Fibroblast of upper back skin (primary cell): ENCODE measurements at places on chromosomes 7 and 10.

GRCh38 chr10:32004161-32004591, 52.0 kb downstream of the KIF5B start:
- DNase-seq = no peak

- DNase-seq = no peak
Measured at GRCh38 chr10:128161031-128161430, 34.8 kb upstream of the MKI67 start.

- peak; percentile 66 for DNase-seq
Measured at GRCh38 chr7:7103343-7104313, 78.7 kb upstream of the C1GALT1 start.

GRCh38 chr10:64211466-64211865, 690.3 kb downstream of the REEP3 start:
- no peak for DNase-seq

DNA sequence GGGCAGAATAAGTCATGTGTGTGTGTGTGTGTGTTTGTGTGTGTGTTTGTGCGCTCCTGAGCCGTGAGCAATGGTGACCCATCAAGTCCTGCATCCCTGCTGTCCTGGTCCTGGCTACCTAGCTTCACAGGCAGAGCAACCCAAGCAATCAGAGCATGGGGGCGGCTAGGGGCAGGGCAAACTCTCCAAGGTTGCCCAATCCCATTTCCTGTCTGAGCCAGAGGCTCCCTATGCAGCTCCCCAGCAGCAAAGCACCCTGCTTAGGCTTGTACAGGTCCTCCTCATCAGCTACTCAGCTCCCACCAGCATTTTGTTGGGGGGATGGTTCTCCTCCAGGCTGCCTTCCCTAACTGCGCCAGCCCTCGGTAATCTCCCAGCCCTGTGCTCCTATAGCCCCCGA, 31.1 kb upstream of the CRHR2 start:
- no peak for DNase-seq

- no peak for DNase-seq
Measured at GRCh38 chr10:123320091-123320490, 165.9 kb downstream of the BUB3 start.

- DNase-seq = no peak
Measured at GRCh38 chr7:44438816-44439215, 51.6 kb downstream of the NUDCD3 start.

DNA sequence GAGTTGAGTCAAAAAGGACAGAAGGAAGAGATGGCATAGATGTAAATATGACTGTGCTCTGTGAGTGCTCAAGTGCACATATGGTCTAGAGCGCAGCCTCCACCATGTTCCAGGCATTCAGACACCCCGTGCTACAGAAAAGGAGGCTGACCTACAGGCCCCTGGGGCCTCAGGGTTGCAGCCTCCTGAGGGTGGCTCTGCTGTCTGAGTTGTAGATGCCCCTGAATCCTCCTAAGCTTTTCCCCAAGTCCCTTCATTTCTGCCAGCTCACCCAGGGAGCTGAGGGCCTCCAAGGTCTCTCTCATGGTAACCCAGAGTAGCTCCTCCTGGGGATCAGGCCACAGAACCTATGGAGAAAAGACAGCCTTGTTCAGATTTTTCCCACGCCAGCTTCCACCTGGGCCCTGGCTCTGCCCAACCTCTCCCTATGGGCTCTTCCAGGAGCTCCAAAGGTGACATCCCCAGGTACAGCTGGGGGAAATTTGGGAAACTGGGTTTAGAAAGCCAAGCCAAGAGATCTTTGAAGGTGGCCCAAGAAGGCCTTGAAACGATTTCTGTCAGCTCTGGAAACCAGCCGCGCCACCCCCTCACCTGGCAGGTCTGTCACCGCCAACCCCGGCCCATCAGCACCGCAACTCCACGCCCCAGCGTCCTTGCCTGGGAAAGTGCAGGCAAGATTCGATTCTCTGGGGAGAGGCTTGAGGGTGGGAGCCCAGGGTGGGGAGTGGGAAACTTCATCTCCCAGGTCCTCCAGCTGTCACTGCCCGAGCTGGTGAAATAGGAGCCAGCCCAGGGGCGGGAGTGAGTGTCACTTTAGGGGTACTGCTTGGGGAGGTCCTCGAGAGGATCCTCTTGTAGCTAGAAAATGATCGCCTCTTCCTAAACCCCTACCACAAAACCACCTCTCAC, 2.4 kb downstream of the ZNF467 start:
- DNase-seq = no peak

DNA sequence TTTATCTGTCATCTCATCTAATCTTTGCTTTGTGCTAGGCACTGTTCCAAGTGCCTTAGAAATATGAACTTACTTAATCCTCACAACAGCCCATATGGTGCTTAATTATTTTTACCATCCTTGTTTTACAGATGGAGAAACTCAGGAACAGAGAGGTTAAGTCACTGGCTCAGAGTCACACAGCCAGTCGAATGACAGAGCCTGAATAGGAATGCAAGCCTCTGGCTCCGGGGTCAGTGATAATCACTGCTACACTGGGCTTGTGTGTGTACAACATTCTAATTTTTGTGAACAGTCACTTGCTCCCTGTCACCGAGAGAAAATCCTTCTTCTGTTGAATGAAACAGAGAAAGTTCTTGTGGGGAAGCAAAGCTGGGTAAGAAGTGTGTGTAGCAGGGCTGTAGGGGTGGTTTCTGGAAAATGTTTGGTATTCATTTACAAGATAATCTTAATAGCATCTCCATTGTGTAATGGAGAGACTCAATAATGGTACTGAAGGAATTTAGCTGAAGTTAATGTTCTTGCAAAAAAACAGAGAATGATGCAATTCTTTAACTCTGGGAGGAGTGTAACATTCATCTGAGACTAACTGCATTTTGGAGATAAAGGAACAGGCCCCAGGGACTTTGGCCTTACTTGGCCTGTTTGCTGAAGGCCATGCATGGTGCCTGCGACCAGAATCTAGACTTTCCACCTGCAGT, 290.6 kb downstream of the FRMD4A start:
- DNase-seq = peak; percentile 85

DNA sequence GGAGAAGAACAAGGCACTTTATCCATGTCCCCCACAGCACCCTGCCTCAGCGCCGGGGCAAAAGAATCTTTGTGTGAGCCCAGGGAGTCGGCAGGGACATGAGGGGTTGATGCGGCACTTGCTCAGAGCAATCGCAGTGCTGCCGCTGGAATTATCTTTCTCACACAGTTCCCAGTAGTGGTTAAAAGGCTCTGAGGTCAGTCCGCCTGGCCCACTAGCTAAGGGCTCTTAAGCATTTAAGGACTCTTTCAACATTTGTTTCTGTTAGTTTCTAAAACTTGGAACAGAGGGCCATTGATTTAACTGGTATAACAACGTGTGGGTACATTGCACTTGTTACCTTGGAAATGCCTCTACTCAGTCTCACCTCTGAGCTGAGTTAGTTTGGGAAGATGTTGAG, 208.0 kb upstream of the C7orf33 start:
- no peak for DNase-seq

DNA sequence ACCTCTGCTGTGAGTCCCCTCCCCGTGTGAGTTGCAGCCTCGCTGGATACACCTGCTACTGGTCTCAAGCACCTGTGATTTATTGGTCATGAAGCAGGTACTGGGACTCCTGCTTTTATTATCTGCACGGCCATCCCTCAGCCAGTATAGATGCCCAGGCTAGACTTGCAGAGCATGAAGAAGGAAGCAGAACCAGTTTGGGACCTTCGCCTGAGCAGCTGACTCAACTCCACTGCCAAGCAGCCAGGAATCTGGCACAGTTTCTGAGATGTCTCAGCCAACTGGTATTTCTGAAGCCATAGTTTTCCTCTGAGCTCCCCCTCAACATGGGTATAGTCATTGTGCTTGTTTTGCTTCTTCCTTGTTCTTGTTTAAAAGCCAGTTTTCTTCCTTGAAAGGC, 28.0 kb upstream of the SLC39A12 start:
- DNase-seq = peak; percentile 79

GRCh38 chr7:155799514-155799913, 12.7 kb downstream of the SHH start:
- no peak for DNase-seq

DNA sequence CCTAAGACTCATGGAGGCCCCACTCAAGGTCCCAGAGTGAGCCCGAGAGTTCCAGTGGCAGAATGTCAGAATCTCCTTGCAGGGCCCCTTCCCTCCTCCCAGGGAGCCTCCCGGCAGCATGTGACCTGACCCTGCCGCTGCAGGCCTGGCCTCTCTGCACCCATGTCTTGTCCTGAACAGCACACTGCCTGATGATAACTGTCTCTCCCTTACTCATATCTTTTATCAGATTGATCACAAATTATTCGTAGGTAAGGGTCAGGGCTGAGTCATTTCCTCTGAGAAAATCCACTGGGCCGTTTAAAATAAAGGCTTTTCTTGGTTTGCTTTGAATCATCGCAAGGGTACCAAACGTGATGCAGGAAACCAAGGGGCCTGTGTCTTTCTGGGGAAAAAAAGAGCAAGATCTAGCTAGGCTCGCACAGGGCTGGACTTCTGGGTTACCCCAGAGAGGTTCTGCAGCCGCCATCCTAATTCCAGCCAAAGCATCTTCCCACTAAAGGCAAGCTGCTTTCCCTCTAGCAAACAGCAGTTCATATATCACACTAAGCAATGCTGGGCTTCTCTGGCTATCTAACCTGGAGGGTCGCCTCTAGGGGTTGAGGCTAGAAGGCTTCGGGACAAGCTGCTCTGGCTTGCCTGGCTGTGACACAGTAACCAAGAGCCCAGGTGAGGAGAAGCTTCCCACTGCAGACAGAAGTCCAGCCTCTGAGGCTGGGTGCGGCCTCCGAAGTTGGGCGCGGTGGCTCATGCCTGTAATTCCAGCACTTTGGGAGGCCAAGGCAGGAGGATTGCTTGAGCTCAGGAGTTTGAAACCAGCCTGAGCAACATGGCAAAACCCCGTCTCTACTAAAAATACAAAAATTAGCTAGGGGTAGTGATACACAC, 104.9 kb downstream of the SPDYE5 start:
- DNase-seq = no peak
